ENCODE measurements at places on chromosomes 5 and 9. TPM values are rescaled to one million over a fixed set of nuclear protein-coding genes. Genes with fewer than 3 reads are reported as not detected.
A peak's percentile ranks its signal among the peaks of the same experiment; 100 is the strongest.

DNA sequence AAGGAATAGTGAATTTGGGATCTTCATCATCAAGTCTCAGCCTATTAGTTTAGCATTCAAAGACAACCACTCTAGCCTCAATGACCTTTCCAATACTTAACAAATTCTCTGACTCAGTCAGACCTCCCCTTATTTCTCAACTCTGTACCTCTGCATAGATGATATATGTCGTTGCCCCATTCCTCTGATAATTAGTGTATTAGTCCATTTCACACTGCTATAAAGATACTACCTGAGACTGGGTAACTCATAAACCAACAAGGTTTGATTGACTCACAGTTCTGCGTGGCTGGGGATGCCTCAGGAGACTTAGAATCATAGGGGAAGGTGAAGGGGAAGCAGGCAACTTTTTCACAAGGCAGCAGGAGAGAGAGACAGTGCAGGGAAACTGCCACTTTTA is 8.9 kb downstream of the MRPL22 start:
- peaks cover 2% of the 10 kb centered on the region for H3K36me3 ChIP-seq
- H3K4me1 ChIP-seq = no peaks in the 10 kb centered on the region
- no peak overlapping the region for H3K27ac ChIP-seq
- no peak overlapping the region for H3K4me3 ChIP-seq
- no peaks in the 10 kb centered on the region for H3K27me3 ChIP-seq

GRCh38 chr9:83749706-83750105 is 41.9 kb upstream of the UBQLN1 start:
- H3K4me1 ChIP-seq = no peaks in the 10 kb centered on the region
- H3K4me3 ChIP-seq = no peak overlapping the region
- no peak overlapping the region for H3K27ac ChIP-seq
- no peak for DNase-seq

DNA sequence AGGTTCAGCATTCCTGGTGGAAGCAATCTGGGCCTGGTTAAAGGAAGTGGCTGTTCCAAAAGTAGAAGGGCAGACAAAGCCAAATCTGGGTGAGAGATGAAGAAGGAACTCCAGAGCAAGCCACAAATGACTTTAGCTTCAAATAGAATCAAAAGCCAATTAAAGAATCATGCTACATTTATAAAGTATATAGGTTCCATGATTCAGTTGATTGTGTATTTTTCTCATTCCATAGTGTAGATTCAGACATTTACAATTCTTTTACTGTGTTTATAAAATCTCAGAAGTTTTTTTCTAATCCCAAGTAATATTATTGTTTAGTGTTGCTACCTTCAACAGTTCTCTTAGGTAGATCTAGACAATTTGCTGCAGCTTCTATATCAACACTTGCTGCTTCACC is 262.0 kb downstream of the PLK2 start:
- no peak overlapping the region for H3K4me3 ChIP-seq
- peaks cover 4% of the 10 kb centered on the region for H3K4me1 ChIP-seq
- H3K36me3 ChIP-seq = no peaks in the 10 kb centered on the region
- H3K27ac ChIP-seq = no peak overlapping the region
- H3K27me3 ChIP-seq = no peaks in the 10 kb centered on the region

- DNase-seq = no peak
- H3K27me3 ChIP-seq = no peaks in the 10 kb centered on the region
- peaks cover 37% of the 10 kb centered on the region for H3K36me3 ChIP-seq
- no peak overlapping the region for H3K4me3 ChIP-seq
- peak overlapping the region; percentile 83 for H3K27ac ChIP-seq
Observed at GRCh38 chr9:127546125-127546832, 65.8 kb upstream of the STXBP1 start.

DNA sequence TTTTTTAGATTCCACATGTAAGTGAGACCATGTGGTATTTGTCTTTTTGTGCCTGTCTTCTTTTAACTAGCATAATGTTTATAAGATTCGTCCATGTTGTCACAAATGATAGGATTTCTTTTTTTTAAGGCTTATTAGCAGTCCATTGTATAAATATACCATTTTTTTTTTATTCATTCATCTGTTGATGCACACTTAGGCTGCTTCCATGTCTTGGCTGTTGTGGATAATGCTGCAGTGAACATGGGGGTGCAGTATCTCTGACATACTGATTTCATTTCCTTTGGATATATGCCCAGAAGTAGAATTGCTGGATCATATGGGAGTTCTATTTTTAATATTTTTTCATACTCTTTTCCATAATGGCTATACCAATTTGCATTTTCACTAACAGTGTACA is 48.7 kb downstream of the KIAA1958 start:
- H3K27me3 ChIP-seq = no peaks in the 10 kb centered on the region
- DNase-seq = no peak
- H3K4me3 ChIP-seq = no peak overlapping the region
- no peaks in the 10 kb centered on the region for H3K36me3 ChIP-seq
- H3K27ac ChIP-seq = no peak overlapping the region
- H3K4me1 ChIP-seq = no peaks in the 10 kb centered on the region

TRIM36 gene
- 2.2 TPM for polyA plus RNA-seq

ZDHHC21 gene
- 3.9 TPM for polyA plus RNA-seq
